GDM1 (cell line): ENCODE measurements at places on chromosomes 12 and 14.

- DNase-seq = no peak
Observed at GRCh38 chr14:58098507-58098906, 53.5 kb downstream of the ARMH4 start.

GRCh38 chr14:97413022-97413539, 615.9 kb downstream of the VRK1 start:
- no peak for DNase-seq

DNA sequence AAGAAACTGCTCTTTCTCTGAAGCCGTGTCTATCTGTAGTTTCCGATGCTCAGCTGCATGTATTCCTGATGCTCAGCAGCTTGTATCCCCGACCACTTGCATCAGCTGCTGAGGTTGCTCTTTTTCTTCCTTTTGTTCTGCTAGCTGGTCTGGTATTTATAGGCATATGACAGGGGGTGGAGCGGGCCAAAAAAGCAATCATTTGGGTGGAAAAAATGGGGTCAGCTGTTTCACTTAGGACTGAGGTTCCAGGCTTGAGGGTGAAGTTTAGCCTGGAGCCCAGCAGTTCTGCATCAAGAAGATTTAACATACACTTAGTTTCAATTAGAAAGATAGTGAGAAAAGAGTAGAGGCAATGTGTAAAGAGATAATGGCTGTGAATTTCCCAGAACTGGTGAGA, 23.6 kb upstream of the AMN1 start:
- DNase-seq = no peak

- no peak for DNase-seq
Observed at GRCh38 chr12:40645361-40645760, 46.9 kb upstream of the CNTN1 start.

GRCh38 chr12:110776410-110776809, 33.7 kb upstream of the PPP1CC start:
- no peak for DNase-seq

DNA sequence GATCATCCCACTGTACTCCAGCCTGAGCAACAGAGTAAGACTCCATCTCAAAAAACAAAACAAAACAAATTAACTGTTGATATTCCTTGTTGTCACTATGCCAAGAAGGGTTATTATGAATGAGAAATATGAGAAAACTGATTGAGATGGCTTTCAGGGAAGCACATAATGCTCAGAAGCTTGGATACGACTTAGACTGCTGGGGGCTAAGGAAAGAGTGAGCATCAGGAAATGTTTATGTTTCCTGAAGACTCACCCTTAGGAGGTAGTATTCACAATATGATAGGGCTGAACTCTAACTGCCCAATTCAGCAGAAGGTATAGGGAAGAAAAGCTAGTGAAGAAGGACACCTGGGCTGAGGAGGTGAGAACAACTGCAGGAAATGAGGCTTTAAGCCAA, 6.3 kb downstream of the STYK1 start:
- no peak for DNase-seq

- no peak for DNase-seq
Observed at GRCh38 chr14:60915781-60916180, 65.1 kb downstream of the TRMT5 start.

DNA sequence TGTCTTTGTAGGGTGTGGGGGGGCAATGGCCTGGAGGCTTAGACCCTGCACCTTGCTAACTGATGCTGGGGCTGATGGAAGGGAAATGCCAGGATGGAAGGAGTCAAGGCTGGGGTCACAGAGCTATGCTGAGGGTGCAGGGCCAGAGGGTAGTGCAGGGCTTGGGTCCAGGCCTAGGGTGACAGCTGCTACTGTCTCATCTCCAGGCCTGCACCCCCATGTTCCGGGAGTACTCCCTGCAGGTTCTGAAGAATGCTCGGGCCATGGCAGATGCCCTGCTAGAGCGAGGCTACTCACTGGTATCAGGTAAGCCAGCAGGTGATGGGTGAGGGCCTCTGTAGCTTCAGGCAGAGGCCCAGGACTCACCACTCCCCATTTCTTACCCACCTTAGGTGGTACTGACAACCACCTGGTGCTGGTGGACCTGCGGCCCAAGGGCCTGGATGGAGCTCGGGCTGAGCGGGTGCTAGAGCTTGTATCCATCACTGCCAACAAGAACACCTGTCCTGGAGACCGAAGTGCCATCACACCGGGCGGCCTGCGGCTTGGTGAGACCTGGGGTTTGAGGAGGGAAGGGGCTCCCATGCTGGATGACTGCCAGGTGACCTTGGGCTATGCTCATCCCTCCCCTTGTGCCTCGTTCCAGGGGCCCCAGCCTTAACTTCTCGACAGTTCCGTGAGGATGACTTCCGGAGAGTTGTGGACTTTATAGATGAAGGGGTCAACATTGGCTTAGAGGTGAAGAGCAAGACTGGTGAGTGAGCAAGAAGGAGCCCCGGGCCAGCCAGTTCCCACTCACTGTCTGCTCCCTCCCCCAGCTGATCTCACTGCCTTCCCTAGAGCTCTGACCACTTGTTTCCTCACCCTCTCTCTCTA, 4.1 kb downstream of the SHMT2 start:
- no peak for DNase-seq

GRCh38 chr12:6333029-6333428, 8.8 kb downstream of the TNFRSF1A start:
- no peak for DNase-seq

- peak; percentile 96 for DNase-seq
Observed at GRCh38 chr12:8949342-8950220, at the start of gene M6PR. Gene M6PR (minus strand): TSS chr12:8949645. CDS start chr12:8946404, 3,241 bp downstream.

GRCh38 chr12:64678835-64679234, 68.5 kb downstream of the RASSF3 start:
- no peak for DNase-seq

- no peak for DNase-seq
Observed at GRCh38 chr12:75305412-75306332, 24.5 kb downstream of the CAPS2 start.

GRCh38 chr12:109578330-109578927, 4.8 kb downstream of the MVK start:
- no peak for DNase-seq

DNA sequence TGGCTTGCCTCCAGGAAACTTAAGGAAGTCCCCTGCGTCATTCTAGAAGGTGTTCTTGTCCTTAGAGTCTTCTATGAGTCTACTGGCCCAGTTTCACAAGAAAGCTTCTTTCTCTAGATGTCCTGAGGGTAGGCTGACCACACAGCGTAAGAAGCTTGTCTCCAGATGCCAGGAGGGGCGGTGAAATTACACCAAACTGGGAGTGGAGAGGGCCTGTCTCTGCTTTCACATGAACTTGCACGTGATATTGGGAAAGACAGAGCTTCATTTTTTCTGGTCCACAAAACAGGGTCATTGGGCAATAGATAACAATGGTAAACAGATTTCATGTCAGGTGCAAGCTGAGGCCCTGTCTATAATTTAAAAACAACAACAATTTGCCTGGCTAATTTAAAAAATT, 85.7 kb upstream of the TBX3 start:
- no peak for DNase-seq

DNA sequence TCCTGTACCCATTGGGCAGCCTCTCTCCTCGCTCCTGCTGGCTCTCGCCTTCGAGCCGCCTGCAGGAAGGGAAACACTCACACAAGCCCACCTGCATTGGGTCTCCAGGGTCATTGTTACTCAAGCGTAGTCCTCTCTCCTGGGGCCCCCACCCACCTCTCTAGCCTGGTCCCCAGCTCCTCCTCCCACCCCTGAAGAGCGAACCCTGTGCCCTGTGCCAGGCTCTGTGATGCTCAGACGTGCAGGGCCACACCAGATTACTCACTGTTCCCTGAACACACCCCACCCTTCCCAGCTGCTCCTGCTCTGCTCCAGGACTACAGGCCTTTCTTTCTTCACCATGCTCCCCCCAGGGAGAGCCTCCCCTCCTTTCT, 88.1 kb downstream of the NINJ2 start:
- DNase-seq = no peak

DNA sequence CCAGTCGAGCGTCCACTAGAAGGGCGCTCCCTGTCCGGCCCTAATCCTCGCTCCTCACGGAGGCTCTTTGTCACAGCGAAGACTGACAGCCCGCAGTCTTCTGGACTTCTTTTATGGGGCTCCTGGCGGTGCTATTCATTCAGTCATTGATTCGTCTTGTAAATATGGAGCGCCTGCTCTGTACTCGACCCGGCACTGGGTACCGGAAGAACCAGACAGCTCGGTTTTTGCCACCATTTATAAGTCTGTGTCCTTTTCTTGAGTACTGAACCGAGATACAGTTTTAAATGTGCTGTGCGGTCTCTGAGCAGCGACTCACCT, 570 bp downstream of the DMAC2L start:
- no peak for DNase-seq

GRCh38 chr12:20798554-20798953, 12.0 kb upstream of the SLCO1B3 start:
- no peak for DNase-seq

- no peak for DNase-seq
Observed at GRCh38 chr14:52902971-52903619, 47.8 kb downstream of the FERMT2 start.

- DNase-seq = no peak
Observed at GRCh38 chr12:42798811-42799438, 209.4 kb upstream of the PRICKLE1 start.

- DNase-seq = peak; percentile 36
Observed at GRCh38 chr12:94240171-94240570, 91.8 kb downstream of the PLXNC1 start.

- DNase-seq = peak; percentile 66
Observed at GRCh38 chr14:72420749-72421474, 473.0 kb downstream of the DPF3 start.

DNA sequence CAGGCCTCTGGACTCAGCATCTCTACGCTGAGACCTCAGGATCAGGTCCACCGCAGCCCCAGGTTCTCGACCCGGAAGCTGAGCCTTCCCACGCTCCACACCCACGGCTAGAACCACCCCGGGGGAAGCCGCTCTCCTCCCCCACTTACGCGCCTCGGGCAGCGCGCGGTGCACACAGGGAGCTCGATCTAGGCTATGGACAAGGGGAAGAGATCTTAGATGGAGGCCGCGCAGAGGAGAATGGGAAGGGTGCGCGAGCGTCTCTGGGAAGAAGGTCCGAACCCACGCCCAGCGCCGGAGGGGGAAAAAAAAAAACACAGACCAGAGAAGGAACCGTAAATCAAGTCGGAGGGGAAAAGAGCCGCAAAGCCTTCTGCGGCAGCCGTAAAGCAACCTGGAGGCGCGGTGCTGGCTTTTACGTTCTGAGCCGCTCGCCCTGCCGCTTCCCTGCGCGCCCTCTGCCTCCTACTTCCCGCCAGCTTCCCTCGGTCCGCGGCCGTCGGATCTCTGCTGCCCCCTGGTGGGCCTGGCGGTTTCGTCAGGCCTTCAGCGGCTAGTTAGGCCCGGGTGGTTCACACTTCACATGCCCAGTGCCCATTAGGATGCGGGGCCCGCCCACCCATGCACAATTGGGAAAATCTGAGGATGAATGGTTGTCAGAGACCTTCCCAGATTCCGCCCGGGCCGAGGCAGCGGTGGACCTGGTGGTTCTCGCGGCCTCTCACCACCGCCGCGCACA, at the start of gene RAD52:
RAD52 (minus strand) TSS at position 242 of the 739 bp plus-strand sequence. CDS start 16,636 bp downstream, outside the sequence.
- peak; percentile 99 for DNase-seq

DNA sequence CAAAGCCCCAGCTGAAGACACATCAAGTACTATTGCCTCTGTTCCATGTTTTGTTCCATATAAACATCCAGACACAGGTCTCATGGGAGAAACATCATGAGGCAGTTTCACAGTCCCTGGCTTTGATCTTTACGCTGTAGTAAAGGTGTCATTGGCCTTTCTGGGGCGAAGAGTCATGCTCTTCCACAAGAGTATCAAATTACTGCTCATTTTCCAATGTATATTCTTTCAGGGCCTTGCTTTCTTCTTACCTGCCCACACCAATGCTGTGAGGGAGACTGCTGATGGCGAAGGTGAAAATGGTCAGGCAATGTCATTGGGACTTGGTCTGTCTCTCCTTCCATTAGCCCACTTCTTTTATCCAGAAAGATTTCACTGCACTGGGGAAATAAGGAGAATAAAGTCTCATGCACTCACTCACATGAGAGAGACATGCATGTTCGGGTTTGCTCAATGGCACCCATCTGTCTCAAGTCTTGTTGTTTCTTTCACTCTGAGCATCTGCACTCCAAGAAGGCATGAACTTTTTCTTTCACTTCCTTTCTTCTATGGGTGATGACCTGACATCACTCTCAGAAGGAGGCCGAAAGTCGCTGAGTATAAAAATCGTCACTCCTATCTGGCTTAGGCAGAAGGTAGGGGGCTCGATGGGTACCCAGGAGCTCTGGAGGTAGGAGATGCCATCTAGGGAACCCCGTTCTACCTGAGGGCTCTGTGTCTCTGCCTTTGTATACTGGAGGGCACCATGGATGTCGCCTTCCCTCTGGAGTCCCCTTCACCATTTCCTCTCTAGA, 1.3 kb upstream of the JDP2 start:
- DNase-seq = no peak

DNA sequence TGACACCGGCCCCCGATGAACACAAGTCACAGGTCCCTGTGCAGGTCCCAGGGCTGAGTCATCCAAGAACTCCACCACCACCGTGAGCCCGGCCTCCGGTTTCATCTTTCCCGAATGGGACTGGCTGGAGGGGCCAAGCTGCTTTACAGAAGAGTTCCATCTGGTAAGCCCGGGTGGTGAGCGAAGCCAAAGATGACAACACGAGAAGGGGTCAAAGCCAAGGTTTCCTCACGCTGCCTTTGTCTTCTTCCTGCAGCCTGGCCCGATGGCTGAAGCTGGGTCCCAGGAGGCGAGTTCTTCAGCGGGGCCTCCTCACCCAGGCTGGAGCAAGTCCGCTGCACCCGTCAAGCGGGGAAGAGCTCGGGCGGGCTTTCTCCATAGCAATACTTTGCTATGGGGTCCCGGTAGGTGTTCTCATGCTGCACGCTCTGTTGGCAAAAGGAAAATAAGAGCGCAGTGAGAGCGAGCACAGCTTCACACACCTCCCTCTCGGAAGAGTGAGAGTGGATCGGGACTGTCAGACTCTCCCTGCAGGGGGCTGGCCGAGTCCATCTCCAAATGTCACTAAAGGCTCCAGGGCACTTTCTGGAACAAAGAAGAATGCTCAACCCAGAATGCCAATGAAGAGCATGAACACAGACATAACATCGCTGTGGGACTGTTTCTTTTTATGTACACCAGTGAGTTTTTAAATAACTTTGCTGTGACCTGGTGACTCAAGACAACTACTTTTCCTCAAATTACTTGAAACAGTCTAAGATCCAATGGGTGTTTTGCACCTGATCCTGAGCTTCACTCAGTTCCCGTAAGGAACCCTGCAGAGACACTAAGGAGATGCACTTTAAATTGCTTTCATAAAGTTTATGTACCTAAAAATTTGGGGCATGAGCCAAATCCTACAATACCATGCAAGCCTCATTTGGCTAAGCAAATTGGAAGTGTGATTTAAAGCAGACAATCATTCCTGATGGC, 20.1 kb downstream of the SPRING1 start:
- DNase-seq = no peak
